ENCODE measurements at places on chromosomes 5 and 9.

DNA sequence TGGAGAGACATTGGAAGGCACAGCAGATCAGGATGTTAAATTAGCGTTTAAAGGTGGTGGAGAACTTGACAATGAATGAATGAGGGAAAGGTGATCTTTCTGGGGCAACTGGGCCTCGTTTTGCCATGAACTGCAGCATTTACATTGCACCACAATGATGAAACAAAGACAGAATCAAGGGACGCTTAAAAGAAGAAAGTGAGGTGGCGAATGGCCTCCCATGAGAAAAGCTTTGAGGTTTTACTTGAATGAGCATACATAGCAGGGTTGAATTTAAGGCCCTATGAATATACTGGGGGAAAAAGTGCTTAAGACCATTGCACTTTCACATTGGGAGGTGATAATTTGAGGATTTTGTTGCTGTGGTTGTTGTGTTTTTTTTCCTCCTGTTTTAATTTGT lies 476.4 kb downstream of the ISL1 start:
- no peak for DNase-seq

DNA sequence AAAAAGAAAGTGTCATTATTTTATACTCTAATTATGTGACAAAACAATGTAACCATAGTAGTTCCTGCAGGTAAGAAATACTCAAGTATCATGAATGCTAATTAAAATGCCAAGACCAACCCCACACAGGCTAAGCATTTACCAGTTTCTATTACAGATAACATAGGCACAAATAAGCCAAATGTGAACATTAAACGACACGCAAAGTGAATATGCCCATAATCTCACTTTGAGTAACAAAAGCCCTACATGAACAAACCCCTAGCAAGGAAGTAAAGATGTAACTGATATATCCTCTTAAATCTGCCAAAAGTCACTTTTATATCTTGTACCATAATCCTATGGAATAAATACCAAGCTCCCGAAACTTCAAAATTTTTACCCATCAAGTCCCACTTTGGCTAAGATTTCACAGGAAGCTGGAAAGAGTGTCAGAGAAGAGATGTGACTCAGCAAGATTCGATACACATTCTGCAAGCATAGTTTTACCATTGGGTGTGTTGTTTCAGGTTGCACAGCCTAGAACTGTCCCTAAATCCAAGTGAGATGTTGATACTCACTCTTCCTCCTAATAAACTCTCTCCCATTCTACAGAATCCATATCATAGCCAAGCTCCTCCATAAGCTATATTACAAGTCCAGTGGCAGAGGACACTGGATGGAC lies 28.8 kb downstream of the TRPM6 start:
- DNase-seq: no peak

DNA sequence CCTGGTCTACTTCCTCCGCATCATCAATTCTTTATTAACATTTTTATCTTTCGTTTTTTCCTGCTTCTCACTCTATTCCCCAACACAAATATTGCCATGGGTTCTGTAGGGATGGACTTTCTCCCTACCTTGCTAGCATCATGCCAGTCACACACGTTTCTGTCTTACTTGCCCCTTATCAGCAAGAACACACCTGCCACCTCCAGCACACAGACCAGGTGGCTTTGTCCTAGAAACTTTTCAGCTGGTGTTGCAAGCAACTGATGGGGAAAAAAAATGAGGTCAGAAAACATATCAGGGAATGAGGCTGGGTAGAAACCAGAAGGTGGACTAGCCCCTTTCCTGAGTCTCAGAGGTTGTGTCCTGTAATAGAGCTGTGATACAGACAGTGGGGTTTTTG lies 5.8 kb downstream of the SH3RF2 start:
- no peak for DNase-seq

GRCh38 chr9:135086597-135087488 lies 625 bp upstream of the OLFM1 start:
- no peak for DNase-seq

DNA sequence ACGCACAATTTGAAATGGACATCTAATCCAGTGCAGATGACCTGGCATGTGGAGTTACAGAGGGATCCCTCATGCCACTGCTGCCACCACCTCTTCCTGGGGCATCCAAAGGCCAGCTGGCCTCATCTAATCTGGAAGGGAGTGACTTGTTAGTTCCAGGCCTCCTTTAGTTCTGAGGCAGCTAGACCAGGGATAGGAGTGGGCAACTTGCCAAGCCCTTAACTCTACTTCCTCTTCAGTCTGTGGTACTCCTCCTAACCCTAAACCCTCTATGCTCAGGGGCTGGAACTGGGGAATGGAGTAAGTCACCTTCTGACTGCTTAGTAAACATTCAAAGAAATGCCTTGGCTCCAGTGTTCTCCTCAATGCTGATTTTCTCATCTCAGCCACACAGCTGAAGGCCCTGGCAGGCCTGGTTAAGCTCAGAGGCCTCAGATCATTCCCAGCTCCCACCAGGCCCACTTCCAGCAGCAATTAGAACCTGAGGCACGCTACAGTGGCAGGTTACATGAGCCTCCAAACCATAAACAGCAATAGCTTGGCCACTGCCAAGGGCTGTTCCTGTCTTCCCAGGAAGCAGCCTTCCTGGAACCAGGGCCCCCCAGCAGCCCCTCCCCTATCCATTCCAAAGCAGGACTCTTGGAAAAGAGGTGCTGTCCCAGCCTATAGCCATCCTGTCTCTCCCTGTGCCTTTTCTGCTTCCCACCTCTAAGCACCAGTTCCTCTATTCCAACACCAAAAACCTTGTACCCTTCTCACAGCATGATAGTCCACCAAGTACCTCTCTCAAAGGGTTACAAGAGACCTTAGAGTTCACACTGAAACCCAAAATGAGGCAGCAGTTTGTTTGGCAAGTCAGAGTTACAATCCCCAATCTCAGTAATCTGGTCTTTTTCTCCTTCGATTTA lies 2.0 kb downstream of the EIF4EBP3 start:
- DNase-seq: peak; percentile 53

GRCh38 chr5:35009657-35010056 lies 38.1 kb downstream of the AGXT2 start:
- peak; percentile 77 for DNase-seq

DNA sequence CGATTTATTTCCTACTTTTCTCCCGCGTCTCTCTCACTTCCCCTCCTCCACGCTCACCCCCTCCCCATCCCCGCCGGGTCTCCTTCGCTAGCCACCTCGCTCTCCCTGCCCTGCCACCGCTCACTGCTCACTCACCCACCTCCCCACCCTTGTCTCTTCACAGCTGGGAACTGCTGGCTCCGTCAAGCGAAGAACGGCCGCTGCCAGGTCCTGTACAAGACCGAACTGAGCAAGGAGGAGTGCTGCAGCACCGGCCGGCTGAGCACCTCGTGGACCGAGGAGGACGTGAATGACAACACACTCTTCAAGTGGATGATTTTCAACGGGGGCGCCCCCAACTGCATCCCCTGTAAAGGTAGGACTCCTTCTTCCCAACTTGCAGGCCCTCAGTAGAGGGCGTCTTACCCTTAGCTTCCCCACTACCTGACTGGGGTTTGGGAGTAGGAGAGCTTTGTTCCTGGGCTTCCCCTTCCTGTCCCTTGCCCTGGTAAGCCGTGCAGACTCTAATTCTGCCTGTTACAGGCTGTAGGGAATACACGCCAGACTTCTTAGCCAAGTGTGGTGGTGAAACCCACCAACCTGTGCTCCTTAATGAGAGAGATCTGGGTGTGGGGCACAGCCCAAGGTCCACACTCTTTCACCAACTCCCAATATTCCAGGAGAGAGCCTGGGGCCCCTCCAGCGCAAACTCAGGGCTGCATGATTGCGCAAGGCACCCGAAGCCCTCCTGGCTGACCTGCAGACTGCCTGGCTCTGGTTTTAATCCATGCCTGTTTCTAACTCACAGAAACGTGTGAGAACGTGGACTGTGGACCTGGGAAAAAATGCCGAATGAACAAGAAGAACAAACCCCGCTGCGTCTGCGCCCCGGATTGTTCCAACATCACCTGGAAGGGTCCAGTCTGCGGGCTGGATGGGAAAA lies 2.5 kb downstream of the FST start:
- no peak for DNase-seq

DNA sequence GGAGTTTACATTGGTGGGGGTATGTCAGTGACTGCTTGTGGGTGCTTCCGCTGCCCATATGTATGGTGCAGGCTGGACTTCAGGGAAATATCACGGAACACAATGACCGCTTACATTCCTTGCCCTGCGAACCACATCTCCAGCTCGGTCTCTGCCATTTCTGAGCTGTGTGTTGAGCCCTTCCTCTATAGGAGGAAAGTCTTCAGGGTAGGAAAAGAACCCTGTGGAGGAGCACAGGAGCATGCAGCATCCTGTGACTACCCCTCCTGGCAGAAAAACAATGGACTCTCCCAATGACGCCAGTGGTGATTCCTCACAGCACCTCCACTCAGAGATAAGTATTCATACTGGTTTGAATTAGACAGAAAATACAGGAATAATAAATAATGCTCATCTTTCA lies 276.8 kb upstream of the MAP3K1 start:
- no peak for DNase-seq

- no peak for DNase-seq
These were observed 414.7 kb downstream of the KDM4C start for GRCh38 chr9:7172154-7173115.

DNA sequence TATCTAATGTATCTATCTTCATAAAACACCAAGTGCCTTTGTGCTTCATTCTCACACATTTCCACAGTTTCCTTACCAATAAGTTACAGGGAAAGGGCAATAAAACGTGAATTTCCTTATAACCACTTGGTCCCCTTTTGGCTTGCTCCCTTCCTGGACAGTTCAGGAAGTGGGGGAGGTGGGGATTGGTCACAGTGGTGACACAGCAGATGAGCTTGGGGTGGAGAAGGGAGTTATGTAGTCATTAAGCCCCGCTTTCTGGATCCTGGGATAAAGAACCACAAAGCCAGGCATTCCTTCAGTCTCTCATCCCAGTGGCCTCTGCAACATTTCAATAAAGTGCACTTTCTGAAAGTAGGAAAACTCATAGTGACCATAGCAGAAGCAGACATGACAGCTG lies 47.1 kb upstream of the FYB1 start:
- DNase-seq: peak; percentile 12

DNA sequence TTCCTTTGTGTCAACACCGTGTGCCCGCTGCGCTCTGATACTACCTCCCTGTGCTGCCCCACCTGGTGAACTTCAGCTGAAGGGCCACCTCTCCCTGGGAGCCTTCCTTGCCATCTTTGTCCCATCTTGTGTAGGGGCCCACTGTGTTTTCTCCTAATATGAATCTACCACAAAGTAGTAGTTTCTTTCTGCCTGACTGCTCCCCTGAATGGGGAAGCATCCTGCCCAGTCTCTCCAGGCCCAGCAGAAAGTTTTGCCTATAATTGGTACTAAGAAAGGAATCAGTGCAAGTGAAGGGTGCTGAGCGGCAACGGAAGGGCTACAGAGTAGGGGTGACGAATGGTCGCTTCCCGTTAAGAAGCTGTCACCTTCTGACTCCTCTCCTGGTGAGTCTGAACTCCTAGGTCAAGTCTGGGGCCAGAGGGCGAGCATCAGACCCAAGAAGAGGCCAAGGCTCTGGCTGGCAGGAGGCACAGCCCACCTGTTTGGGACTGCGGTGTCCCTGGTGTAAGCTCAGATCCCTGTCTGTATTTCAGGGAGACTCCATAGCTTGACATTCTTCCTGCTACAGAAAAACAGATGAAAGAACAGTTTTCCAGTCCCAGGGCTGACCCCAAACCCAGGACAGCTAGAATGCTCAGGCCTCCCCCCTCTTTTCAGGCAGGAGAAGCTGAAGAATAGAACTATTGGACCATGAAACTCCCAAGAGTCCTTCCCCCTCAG lies 24.1 kb downstream of the WWC1 start:
- DNase-seq: no peak

DNA sequence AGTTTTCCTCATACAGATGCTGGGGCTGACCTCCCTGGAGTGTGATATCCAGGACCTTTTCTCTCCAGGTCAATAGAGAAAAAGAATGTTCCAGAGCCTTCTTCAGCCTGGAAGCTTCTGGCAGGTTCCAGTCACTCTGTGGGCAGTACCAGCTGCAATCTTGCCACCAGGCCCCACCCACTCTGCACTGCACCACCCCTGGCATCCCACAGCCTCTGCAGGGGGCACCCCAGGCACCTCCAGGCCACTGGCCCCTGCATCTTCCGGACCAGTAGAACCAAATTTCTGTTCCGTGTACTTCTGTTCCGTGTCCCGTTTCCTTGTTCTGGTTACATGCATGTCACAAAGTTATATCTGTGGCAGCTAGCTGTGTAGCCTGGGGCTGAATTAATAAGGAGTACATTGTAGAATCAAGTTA lies 83.3 kb upstream of the ZBTB43 start:
- DNase-seq: no peak

GRCh38 chr9:126500600-126501382 lies 112.9 kb upstream of the LMX1B start:
- DNase-seq: peak; percentile 64

- no peak for DNase-seq
These were observed 80.1 kb upstream of the ITGA1 start for GRCh38 chr5:52707616-52708015.

GRCh38 chr5:125059255-125060002 lies 313.0 kb upstream of the ZNF608 start:
- DNase-seq: no peak

GRCh38 chr5:89445106-89445745 lies 562.2 kb upstream of the MEF2C start:
- no peak for DNase-seq

DNA sequence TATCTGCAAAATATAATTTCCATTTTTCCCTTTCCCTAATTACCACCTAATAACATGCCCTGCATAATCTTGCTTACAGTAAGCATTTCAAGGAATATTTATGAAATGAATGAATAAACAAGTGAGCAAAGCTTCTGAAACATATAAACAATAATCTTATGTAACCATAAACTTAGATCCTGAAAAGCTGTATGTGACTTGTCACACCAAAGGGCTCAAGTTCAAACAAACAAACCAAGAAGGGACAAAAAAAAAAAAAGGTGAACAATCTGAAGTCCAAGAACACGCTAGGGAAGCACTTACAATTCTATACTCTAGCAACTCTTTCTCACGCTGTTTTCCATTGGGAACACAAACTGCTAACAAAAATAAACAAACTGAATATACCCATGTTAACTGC lies 36.3 kb downstream of the PLPP1 start:
- no peak for DNase-seq

GRCh38 chr5:10789021-10789420 lies 28.0 kb upstream of the DAP start:
- peak; percentile 93 for DNase-seq

GRCh38 chr9:127950513-127951289 lies 13.0 kb upstream of the DPM2 start:
- no peak for DNase-seq

DNA sequence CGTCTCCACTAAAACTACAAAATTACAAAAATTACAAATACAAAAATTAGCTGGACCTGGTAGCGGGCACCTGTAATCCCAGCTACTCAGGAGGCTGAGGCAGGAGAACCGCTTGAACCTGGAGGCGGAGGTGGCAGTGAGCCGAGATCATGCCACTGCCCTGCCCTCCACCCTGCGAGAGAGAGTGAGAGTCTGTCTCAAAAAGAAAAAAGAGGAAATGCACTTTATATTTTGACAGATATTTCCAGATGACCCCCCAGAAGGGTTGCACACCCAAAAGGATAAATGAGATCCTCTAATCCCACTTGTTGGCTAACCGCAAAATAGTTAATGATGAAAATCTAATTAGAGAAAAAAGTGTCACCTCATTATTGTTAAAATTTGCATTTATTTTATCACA lies 2.2 kb downstream of the HSDL2 start:
- DNase-seq: no peak
